ENCODE measurements at places on chromosomes 3 and 15.

GRCh38 chr3:121894301-121894990 is at the start of gene SLC15A2:
SLC15A2 (plus strand) TSS chr3:121894401; CDS start chr3:121894477, 76 bp downstream.
- DNase-seq: no peak

- DNase-seq: no peak
Measured at GRCh38 chr3:29949131-29949530, 657.3 kb upstream of the TGFBR2 start.

DNA sequence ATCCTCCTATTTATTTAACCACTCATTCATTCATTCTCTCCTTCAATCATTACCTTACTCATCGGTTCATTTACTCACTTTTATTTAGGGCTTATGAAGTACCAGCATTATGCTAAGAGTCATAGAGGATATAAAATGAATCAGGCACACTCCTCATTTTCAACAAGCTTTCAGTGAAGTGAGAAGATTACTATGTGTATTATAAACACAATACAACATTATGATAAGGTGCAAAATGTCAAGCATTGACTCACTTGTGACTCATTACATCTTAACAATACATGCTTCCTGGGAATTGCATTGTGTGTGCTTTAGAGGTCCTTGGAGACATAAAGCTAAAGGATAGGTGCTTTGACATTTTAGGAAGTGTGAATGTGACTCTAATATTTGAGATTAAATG is 60.4 kb downstream of the PLAAT1 start:
- DNase-seq: no peak

GRCh38 chr3:192890347-192891335 is 27.0 kb downstream of the MB21D2 start:
- no peak for DNase-seq

GRCh38 chr3:9786825-9787669 is 5.2 kb downstream of the TADA3 start:
- DNase-seq: no peak

GRCh38 chr3:194265505-194265892 is 85.6 kb downstream of the CPN2 start:
- no peak for DNase-seq

DNA sequence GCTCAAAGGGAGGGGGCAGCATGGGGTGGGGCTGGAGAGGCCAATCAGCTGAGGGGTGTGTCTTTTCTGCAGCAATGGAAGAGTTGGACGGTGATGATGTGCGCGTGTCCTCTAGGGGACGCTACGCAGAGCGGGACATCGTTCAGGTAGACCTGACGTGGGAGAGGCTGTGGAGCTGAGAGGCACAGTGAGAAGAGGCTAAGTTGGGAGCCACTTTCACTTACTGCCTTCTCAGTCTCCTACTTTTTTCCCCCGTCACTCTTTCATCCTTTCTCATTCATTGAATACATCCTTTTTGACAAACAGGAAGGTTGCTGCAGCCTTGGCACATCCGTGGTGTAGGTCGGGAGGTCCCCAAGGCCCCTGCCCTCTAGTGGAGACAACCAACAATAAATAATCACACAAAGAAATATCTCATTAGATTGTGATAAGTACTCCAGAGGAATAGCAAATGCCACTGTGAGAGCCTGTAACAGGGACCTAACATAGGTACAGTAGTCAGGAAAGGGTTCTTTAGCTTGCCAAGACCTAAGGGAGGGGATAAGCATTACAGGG is 4.4 kb upstream of the BRPF1 start:
- DNase-seq: no peak

DNA sequence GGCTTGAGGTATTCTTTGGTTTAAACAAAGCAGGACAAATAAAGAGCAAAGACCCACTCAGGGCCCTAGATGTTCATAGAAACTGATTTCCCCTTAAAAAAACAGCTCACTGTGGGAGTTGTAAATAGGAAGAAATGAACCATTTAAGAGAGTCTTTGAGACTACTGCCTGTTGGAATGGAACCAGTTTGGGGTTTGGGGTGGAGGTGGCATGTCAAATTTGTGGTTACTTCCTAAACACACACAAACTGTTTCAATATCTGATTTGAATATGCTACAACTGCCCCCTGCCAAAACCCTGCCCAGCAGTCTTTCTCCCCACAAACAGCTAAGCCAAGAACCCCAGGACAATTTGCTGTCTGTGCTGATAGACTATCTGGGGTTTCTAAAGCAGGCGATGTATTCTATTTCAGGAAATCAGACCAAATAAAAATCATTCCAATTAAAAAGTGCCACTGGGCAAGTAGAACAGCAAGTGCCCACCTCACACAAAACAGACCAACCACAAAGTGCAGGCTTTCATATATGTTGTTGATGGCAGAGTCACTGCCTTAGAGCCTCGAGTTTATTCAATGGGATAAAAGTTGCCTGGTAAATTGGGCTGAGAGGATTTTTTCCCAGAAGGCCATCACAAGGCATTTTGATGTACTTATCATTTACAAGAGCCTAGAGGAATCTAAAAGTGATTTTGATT is 293.9 kb upstream of the PROK2 start:
- DNase-seq: no peak

DNA sequence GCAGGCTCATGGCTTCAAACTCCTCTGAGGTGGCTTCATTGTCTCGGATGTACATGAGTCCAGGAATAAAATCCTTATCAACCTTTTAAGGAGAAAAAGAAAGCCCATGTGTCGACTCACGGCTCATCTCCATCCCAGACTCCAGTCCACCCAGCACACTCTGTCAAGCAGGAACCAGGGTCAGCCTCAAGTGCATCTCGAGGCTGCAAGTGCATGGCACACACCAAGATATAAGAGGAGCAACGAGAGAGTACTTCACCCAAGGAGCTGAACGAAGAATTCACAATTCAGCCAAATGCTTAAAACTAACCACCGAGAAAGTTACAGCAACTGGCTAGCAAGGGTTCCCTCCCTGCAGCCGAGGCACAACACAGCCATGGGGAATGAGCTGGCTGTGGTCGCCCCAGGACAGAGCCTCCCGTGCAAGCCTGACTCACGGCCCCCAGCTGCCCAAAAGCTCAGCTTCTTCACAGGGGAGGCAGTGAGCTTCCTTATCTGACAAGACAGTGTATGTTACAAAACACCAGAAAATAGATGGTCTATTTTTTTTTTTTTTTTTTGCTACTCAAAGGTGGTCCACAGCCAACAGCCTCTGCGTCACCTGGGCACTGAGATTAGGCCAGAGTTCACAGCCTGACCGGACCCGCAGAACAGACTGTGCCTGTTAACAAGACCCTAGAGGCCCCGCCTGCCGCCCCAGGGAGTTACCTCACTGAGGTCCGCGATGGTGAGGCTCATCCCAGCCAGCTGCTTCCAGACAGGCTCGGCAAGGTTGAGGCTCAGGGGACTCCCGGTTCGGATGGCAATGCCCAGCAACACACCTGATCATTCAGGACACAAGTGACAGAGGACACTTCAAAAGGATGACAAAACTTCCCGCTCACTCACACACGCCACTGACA is 15.9 kb upstream of the OCA2 start:
- no peak for DNase-seq

All from NCI-H187 treated with DMSO at 0.1 percent for 48 hours (cell line).